ENCODE measurements at places on chromosomes 1 and 21.

DNA sequence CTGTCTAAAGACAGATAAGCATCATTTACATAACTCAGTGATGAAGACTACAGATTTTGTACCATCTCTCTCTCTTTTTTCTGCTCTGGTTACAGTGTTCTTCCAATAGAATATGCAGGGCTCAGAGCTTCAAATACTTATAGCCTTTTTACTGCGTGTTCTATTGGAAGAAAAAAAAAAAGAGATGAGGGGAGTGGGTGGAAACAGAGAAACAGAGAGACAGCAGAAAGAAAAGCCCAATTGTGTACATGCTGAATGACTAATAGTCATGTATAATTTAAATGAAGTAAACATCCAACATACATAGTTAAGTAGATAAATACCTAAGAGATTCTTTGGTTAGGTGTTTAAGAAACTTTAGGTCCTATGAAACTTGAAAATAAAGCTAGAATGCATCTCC lies 151.9 kb downstream of the HMCN1 start:
- no peak for DNase-seq

DNA sequence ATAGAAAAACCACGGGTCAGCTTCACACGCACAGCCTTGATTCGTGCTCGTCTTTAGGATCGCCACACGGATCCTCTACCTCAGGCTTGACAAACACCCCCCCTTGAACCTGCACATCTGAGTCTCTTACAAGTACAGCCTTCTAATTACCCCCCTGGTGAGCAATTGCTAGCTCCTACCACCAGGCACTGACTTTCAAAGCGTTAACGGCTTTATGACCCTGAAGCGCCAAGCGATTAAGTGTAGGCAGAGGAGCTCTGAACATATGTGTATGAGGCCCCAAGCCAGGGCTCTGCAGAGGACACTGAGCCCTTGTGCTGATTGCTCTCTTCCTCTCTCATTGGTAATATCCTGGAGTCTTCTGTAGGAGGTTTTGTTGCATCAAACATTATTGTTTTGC lies 55.7 kb upstream of the EPHA8 start:
- no peak for DNase-seq

GRCh38 chr1:201115390-201115937 lies 3.2 kb upstream of the CACNA1S start:
- DNase-seq: no peak

DNA sequence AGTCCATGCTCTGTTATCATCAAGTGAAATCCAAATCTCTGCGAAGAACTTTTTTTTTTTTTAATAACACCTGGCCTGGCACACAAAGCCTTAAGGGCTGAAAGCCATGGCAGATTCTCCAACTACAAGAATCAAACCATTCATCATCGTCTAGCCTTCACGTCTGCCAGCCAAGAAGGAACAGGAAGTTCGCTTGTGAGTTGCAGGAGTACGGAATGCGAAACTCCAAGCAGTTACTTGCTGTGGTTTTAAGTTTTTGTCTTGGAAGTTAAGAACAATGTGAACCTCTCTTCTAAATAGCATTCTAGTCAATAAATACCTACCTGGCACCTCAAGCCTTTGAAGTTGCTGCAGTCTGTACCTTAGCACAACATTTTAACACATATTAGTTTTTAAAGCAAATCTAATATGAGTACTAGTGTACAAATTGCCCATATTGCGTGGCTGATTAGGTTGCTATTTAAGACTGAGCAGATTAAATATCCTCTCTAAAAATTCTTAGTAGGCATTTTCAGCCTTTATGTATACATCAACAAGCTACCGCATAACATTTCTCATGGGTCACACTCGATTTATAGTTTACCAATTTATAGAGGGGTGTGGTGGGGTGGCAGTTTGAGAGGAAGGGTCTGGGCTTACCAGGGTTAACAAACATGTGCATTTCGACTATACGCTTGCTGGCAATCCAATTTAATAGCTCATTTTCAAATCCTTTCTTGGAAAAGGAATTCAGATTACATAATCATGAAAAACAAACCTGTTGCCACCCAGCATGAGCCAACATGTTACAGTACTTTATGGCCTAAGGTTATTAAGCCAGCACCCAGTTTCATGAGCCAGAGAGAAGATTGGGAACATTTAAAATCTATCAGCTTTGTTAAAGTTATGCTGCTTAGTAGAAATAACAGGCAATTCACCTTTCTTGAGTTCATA lies 22.2 kb upstream of the PTPN14 start:
- DNase-seq: no peak

- no peak for DNase-seq
These were observed 201.2 kb upstream of the L1TD1 start for GRCh38 chr1:61993331-61993961.

GRCh38 chr1:24775916-24776315 lies 30.7 kb downstream of the CLIC4 start:
- no peak for DNase-seq

DNA sequence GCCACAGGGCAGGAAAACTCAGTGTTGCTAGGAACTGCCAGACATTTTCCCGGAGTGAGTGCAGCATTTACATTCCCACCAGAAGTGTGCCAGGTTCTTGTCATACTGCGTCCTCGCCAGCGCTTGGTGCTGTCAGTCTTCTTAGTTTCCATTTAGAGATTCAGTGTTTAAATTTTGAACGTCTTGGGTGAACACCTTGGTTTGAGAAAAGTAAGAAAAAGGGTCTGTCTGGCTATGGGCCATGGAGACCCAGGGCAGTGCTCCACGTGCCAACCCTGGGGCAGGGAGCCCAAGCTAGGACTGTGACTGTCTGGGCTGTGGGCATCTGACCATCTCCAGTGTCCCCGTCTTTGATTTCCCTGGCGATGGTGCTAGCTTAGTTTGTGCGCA lies 16.0 kb downstream of the IBA57 start:
- no peak for DNase-seq

DNA sequence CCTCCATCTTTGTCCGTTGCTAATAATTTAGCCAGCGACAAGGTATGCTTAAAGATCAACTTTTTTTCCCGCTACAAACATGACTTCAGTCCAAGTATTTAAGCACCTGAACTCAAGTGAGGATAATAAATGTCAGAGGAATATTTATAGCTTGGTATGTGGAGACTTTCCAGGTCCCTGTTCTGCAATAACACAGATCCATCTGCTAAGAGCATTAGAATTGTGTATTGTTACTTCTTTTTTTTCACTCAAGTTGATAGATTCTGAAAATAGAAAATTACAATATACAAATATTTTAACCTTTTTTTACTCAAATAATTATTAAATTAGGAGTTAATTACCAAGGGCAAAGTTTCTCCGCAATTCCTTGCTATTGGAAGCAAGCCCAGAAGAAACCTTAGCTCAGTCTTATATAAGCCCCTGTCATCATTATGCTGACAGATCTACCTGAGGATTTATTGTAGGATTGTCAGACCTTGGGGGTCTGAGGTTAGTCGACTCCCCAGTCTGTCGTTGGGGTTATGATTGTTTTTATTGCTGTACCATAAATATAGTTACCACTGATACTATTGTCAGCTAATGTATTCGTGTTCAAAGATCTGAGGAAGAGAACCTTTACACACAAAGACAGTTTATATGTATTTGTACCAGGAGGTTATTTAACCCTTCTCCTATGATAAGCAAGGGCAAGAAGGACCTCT lies 337.9 kb downstream of the TBX15 start:
- no peak for DNase-seq

DNA sequence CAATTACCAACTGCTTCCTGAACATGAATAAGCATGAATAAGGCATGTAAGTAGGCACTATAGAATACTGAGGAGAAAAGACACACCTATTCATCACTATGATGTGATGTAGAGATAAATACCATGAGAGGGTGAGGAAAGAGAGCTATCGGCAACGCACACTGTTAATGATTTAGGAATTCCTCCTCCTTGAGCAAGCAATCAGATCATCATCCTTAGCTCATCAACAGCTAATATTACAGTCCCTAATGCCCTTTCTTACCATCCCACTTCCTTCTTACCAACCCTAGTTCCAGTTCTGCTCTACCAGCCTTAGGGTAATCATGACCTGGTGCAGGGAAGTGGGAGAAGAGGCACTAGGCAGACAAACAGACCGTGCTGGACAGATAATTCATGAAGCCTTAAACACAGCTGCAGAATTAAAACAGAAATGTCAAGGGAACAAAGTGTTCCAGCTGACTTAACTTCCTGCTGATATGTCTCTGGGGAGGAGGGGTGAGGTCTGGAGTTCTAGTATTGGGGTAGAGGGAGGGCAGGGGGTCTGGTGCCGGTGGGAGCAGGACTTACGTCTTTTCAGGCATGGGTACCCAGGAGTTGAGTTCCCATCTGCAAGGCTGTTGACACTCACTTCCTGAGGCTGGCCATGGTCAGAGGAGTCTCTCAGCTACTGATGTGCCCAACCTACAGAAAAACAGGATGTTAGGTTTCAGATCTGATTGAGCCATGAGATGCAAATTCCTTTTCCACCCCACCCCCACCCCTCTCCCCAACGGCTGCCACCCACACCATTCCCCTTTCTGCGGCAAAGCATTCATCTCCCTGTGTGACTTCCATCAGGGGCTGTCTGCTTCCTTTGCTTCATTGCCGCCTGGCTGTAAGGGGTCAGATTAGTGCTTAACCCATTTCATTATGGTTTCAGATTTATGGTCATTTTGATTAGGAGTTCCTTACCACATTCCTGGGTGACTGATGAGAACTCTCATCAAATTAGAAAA lies 12.6 kb upstream of the RCSD1 start:
- DNase-seq: no peak

DNA sequence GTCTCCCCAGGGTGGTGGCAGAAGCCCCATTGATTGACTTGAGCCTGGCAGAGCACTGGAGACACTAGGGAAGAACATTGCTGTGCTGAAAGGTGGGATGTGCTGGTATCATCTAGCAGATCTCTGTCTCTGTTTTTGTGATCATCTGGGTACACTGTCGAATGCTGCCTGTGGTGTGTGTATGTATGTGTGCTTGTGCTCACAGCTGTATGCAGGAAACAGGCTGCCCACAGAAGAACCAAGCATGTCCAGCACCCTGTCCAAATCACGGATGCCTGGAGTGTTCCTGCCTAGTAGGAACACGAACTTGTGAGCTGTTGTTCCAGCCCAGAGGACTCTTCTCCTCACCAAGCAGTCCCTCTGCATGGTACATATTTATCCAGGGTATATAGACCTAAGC lies 1.5 kb downstream of the BRINP2 start:
- no peak for DNase-seq

- DNase-seq: no peak
These were observed 93.0 kb upstream of the BMP8A start for GRCh38 chr1:39398278-39399021.

DNA sequence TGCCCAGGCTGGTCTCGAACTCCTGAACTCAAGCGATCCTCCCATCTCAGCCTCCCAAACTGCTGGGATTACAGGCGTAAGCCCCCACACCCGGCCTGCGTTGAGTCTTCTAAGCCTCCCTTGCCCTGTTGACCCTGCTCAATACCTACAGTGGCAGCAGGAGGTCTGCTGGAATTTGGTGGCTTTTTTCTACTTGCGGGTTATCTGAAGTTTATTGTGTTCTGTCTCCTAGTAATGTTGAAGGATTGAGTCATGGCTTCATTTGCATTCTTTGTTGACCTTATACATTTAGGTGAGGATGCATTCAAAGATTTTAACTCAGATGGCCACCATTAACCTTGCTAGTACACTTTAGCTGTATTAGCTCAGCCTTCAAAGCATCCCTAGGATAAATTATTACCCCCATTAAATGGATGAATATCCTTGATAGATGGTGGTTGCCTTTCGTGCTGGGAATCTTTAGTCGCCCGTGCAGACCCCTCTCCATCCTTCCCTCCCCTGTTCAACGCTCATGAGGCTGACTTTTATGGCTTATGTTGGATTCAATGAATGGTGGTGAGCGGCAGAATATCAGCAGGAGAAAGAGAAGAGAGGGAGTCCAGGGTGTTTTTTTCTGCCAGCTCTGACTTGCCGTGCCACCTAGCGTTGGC lies 9.7 kb upstream of the NPPB start:
- DNase-seq: no peak

DNA sequence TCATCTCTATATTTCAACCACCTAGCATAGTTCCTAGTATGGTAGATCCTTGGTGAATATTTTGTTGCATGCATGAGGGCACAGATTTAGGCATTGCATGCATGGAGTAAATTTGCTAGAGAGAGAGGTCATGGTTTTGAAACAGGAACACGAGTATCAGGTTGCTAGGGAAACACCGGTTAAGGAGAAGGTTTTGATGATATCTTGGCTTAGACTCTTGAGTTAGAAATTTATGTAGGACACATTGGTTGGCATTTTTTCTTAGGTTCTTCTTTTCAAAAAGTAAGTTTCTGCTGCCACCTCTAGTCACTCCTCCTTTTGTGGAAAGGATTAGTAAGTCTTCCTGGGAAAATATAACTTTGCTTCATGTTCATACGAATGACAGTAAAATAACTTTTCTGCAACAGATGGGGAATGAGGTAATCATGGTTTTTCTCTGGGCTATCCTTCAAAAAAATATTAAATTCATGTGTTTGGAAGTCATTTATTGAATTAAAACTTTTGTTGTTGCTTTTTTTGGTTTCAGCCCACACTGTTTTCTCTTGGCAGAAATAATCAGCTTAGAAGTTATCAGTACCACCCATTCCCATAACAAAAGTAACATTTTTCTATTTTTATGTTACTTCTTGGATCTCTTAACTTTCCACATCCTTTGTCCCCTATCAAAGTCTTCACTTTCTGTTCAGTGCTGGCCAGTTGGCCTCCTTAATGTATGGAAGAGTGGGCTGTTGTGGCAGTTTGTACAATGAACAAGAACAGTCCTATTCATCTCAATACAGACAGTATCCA lies 97.3 kb downstream of the PLA2G4A start:
- DNase-seq: no peak
